ENCODE measurements at places on chromosomes 3 and 15.

- DNase-seq: no peak
Measured at GRCh38 chr3:27730774-27731659, 8.9 kb upstream of the EOMES start.

DNA sequence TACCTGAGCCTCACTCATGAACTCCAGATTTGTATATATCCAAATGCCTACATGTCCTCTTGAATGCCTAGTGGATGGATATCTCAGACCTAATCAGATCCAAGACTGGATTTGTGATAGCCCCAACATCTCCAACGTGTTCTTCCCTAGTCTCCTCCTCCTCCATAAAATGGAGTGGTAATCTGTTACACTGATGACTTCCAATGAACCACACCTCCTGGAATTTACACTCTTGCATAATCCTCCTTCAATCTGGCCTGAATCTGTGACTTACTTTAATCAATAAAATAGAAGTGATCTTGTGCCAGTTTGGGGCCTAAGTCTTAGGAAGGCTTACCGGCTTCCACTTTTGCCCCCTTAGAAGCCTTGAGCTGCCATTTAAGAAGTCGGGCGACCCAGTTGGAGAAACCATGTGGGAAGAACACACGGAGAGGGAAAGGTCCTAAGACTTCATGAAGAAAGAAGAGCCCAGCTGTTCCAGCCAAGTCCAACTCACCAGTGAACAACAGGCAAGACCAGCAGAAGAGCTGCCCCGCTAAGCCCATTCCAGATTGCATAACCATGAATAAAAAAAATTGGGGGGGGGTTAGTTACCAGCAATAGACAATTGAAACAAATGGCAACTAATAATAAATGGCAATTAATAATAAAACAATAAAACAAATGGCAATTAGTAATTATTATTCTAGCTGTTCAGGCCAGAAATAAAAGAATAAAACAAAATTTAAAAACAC lies 164.3 kb downstream of the STT3B start:
- no peak for DNase-seq

DNA sequence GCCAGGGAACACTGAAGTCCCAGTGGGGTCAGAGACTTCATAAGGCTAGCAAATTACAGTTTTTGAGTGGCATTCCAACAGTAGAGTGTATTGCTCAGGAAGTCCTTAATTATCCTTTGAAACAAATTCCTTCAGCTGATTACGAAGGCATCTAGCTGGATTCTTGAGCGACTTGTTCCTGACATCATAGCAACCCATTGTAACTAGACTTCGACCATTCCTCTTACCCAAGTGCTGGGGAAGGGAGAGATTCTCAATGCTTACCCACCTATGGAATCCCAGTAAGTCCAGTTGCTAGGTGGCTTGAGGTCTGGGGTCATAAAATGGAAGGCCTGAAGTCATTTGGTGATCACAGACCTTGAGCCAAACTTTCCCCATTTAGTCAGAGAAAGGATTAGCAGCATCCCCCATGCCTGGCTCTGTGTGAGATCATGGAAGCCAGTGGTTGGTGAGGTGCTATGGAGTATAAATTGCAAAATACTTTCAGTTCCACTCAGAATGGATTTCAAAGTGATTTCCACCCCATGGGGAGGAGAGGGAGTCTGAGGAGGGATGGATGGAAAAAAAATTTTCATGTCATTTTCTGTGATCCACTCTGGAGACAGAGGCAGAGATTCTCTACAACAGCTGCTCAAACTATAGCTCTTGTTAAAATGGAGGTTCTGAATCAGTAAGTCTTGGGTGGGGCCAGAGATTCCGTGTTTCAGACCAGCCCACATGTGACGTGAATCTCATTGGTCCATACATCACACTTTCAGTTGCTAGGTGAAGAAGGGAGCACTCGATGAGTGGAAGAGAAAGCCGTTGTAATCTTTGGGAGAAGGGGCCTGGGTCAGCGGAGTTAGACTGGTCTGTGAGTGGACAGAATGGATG lies 45.7 kb downstream of the CD86 start:
- no peak for DNase-seq

GRCh38 chr3:46851364-46852333 lies 11.6 kb downstream of the MYL3 start:
- DNase-seq: no peak
